BJ (cell line): ENCODE measurements at places on chromosomes 11 and 22.

DNA sequence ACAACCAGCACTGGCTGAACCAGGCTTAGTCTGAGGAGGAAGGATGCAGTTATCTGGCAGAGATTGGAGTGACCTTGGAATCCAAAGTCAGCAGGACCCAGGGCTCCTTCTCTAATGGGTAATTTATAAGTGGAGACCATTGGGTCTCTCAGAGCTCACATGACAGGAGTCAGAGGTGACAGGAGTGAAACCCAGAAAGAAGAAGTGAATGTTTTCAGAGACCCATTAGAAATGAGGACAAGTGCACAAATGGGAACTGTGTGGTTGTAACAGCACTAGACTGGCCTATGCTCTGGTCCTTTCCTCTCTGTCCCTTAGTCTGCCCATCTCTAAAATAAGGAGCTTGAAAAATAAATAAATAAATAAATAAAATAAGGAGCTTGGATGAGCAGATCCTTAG is 107.4 kb downstream of the SERGEF start:
- no peak for DNase-seq

GRCh38 chr11:45807792-45808238 is 2.9 kb downstream of the SLC35C1 start:
- no peak for DNase-seq

DNA sequence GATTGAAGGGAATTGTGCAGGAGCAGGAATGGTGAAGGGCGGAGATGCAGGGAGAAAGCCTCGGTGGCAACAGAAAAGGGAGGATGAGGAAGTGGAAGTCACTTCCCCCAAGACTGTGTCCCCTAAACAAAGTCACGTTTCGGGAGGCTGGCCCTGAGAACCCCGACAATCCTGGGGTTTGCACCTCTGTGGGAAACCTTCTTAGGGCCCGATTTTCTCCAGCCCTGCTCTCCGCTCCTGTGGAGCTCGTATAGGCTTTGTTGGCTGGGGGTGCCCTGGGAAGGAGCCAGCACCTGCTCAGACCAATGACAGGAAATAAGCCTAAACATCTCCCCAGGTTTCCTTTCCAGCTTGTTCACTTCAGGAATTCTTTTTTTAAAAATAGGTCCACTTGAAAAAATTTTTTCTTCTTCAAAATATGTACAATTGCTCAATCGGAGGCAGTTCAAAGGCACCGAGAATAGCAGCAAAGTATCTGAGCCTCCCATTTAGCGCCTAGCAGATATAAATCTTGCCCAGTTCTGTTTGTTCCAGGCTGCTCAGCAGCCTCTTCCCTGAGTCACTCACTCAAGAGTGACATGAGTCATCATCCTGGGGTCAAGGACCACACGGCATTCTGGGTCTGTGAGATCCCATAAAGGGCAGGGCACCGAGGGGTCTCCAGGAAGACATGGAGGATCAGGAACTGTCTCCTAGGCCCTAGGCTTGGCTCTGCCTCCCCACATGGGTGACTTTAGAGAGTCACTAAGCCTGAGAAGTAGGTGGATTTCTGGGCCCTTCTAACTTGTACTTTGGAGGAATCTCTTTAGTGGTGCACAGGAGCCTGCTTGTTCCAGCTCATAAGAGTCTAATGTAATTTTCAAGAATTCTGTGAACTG is 34.0 kb downstream of the IRAG1 start:
- DNase-seq: peak; percentile 92

DNA sequence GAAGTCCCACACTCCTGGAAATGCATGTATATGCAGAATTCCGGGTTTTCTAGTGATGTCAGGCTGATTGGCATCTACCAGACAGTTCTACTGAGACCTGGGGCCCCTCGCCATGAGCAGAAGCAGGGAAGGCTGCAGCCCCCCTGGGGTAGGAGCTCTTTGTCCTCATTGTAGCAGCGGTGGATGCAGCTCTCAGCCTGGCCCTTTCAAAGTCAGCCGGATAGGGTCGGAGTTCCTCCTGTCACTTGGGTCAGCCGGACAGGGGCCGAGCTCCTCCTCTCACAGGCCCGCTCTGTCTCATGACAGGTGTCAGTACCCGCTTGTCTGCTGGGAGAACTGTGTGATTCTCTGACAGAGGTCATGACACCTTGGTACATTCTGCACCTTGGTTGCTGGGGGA is 30.0 kb downstream of the MRGPRD start:
- DNase-seq: no peak

DNA sequence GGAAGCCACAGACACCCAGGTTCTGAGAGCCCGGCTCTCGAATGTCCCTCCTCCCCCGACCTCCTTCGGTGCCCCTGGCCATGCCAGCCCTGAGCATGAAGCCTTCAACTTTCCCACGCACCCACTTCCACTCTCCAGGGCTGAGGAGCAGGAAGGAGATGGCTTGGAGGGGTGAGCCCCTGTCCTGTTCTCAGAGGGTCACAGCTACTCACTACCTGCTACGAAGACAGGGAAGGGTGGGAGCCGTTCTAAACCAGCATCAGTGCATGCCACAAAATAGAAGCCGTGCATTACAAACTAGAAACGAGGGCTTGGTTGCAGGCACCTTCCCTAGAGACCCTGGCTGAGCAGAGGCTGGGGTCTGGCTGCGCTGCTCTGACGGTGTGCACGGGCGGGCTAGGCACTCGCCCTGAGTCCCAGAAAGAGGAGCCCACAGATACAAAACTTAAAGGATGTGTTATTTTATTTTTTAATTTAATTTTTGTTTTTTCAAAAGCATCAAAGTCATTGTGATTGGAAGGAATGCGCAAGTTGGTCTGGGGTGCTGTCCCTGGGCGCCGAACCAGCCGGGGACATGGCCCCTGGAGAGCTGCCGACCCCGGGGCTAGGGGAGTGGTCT is 4.2 kb upstream of the KRTAP5-6 start:
- DNase-seq: no peak

- no peak for DNase-seq
Observed at GRCh38 chr11:73338279-73338678, 30.2 kb downstream of the ARHGEF17 start.

DNA sequence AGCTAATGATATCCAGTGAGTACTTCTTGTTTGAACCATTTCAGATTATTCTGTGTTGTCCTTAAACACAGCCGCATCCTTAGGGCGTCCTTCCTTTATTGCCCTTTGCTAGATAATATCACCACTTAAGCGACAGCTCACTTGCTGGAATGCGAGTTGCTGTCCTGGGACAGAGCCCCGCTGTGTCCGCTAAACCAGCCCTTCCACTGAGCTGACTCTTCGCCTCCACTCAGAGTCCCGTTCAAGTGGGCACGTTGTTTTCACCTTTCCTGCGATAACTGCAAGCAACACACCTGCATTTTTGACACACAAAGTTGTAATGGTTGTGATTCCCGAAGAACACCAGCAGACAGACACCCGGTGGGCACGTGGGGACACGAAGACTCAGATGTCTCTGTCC is 140.0 kb downstream of the TBC1D22A start:
- no peak for DNase-seq

DNA sequence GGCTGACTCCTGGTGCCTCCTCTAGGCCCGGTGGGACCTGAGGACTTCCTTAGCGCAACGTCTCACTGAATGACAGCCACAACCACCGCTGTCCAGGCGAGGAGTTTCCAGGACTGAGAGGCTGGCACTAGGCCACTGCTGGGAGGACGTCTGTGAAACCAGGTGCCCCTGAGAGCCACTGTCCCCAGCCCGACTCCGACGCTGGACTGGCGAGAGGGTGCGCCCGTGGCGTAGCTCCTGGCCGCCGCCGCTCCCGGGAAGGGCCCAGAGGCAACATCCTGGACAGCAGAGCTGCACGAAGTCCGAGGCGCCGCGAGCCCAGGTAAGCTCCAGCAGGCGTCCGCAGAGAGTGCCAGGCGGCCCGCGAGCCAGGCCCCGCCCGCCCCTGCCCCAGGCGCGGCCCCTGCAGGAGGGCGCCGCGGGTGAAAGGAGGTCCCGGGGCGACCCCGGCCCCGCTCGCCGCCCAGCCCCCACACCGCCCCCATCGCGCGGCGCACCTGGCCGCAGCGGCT is 525 bp downstream of the DGCR2 start:
- no peak for DNase-seq

DNA sequence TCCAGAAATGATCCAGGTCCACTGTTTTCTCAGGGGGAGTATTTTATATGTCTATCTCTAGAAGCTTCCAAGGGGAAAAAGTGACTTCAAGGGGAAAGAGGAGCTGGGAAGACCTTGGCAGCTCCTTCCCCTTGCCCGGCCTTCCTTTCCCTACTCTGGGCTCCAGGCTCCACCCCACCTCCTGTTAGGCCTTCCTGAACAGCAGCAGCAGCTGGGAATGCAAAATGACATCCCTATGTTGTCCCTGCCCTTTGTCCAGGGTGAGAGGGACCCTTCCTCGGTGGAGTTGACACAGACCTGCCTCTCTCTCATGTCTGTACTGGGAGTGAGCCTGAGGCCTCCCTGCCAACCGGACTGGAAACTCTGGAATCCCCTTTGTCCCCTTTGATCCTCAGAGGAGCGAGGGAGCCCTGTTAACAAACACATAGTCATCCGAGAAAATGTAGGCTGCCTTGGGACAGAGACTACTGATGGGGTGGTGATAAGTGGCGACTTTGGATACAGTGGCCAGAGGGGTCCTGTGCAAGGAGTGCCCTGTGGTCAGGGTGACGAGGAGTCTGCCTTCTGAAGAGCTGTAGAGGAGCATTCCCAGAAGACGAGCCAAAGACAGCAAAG is 9.0 kb upstream of the MALAT1 start:
- no peak for DNase-seq

- no peak for DNase-seq
Observed at GRCh38 chr22:17548756-17549035, 14.6 kb upstream of the SLC25A18 start.

DNA sequence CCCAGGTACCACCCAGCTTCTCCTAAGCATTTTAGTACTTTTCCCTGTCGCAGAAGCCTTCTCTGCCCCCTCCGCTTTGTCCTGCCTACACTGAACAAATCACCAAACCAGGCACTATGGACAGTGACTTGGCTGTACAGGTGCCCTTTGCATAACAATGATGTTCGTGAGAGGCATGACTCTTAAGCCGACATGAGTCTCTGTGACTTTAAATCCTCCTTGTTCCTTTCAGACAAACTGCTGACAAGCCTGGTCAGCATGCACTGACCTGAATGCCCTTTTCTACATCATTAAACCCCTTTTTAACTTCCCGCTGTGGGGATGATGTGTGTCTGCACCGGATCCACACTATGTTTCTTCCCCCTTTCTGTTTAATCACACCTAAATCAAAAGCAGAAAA is 16.6 kb downstream of the CAVIN3 start:
- DNase-seq: no peak

DNA sequence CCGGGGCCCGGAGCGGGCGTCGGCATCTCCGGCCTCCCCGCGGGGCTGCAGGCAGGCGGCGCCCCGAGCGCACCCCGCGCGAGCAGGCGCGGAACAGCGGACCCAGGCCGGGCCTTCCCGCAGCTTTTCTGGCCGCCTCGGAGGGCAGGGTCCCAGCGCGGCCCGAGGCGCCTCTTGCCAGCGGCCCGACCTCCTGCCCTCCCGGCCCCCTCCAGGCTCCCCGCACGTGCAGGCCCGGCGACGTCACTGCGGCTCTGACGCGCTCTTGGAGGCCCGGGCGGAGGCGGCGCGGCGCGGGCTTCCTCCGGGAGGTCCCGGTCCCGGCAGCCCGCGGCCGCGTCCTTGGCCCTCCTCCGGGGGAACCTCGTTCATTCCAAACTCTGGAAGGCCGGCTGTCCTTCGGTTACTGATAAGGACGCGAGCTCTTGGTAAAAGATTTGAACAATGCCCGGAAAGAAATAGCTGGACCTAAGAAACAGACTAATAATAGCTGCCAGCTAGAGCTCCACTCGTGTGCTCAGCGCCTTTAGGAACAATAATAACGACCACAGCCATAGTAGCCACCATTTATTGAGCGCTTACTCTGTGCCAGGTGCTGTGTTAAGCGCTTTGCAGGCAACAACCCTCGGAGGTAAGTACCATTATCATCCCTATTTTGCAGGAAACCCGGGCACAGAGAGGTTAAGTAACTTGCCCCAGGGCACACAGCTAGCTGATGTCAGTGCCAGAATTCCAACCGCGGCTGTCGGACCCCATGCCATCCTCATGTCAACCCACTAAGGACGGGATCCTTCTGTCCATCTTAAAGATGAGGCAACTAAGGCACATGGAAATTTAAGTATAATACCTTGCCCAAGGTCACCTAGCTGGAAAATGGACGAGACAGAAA is 39.1 kb upstream of the CREB3L1 start:
- DNase-seq: no peak

DNA sequence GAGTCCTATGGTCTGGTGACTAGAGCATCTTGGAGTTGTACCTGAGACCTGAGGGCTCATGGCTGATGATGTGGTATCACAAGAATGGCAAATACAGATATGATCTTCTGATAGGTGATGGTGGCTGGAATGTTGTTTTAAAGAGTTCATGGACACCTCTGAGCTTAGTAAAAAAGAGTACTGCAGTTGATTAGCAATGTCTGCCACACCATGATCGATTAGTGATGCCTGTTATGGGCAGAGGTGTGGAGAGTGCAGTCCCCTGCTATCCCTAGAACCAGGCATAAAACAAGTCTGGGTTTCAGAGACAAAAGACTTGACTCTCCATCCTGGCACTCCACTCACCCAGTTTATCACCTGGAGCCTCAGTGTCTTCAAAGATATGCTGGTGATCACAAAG is 1.4 kb upstream of the BATF2 start:
- DNase-seq: no peak

DNA sequence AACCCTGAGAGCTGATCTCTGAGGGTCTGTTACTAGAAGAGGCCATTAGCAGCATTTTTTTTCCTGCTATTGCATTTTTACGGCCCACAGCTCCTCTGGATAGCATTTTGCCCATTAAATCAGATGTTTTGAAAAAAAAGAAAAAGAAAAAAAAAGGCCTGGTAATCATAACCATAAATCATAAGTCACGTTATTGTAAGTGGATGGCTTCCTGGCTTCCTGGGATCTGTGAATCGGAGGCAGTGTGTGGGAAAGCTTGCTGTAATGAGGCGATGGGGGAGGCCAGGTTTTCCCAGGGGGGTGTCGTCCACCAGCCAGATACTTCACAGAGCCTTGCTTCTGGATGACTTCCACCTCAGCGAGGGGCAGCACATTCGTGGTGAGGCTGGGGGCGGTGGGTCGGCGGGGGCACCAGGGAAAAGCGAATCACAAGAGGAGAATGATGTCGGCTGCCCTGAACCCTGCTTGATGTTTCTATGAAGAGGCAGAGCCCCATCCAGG is 106.5 kb upstream of the SYT13 start:
- DNase-seq: no peak

DNA sequence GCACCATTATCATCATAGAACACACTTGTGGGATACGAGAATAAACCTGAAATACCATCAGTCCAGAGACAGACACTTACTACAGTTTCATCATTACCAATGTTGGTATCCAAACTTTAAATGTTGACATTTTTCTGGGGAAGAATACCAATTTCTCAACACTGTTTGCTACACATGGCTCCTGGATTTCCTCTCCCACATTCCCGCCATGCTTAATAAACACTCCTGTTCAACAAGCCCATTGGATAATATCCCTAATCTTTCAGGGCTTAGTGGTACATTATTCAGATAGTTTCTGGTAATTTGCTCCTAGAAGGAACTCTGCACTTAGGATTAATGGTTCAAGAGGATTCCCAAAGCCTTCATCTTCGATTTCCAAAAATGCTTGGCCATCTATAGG is 48.2 kb downstream of the CSF2RB start:
- DNase-seq: no peak

- DNase-seq: no peak
Observed at GRCh38 chr11:46983598-46983997, 47.0 kb downstream of the CSTPP1 start.

- DNase-seq: no peak
Observed at GRCh38 chr22:31243339-31244045, 31.4 kb downstream of the LIMK2 start.

- DNase-seq: no peak
Observed at GRCh38 chr11:92881940-92882450, 87.5 kb upstream of the MTNR1B start.

GRCh38 chr11:100353083-100353482 is 334.0 kb upstream of the ARHGAP42 start:
- no peak for DNase-seq
